ENCODE measurements at places on chromosomes 11 and 22.

DNA sequence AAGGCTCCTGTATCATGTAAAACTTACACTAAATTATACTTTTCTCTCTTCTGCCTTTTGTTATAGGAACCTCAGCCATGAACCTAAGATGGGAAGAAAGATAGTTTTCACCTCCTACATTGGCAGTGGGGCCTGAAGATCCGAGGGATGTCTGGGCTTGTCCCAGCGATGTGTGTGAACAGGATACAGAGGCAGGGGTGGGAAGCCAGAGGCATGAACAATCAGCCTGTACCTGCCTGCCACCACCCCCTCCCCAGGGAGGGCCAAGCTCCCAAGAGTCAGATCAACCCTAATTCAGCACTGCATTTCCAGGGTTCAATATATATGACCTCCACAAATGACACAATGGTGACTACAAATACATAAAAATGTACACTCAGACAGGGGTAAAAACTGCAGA is 9.4 kb downstream of the KIAA0930 start:
- no peak for DNase-seq

DNA sequence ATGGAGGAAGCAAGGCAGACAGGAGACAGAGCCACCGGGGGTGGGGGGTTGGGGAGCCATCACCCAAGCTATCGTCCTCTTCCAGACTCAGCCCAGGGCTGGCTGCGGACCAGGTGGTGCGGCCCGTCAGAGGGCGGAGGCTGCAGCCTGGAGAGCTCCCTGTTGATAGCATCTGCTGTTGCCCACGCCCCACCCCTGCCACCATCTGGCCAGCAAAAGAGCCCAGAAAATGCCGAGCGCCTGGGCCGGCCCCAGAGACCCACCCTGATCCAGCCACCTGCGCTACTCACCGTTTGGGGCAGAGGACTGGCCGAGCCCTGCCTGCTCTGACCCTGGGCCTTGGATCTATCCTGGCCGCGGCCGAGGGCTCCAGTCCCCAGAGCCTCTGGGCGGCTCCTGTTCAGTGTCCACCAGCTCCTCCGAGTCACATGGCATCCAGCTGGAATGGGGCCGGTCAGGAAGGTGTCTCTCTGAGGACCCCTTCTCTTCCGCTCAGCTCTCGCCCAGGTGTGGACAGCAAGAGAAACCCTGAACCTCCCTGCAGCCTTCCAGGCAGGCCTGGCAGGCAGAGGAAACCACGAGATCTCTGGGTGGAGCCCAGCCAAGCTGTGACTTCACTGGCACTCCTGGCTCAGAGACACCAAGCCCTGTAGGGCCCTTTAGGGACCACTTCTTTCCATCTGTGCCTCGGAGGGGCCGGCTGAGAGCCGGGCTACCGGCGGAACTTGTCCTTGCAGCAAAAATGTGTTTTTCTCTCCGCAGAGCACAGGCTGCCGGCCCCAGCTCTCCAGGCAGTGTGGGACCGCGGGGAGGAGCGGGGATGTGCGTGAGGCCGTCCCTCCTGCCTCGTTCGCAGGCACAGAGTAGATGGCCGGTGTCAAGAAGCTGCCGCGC is at the start of gene MRGPRE:
Gene MRGPRE, minus strand, starts transcription at position 567 of the 894 bp plus-strand sequence. CDS start 3,618 bp downstream, outside the sequence.
- no peak for DNase-seq

DNA sequence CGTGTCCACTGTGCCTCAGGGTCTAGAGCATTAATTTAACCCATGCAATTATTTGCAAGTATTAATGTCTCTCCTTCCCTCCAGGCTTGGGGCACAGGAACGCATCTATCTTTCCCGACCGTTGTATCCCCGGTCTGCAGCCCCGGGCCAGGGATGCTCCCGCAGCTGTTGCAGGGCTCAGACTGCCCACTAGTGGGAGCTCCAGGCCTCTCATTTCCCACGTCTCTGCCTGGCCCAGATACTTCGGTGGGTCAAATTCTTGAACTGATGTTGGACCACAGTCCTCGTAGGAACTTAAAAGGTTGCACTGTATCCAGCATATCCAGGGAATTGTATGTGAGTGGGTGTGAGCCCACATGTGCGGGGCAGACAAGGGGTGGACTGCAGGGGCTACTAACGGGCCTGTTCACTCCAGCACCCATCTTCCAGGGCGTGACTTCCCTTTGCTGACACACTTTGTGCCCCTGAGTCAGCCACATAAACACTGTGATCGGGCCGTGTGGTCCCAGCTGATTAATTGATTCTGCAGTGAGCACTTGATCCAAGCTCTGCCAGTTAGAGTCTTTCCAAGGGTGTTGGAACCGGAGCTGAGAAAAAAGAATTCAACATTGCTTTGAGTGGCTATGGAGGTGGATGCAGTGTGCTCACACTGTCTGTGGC is 451.3 kb downstream of the TBC1D22A start:
- peak; percentile 14 for DNase-seq

DNA sequence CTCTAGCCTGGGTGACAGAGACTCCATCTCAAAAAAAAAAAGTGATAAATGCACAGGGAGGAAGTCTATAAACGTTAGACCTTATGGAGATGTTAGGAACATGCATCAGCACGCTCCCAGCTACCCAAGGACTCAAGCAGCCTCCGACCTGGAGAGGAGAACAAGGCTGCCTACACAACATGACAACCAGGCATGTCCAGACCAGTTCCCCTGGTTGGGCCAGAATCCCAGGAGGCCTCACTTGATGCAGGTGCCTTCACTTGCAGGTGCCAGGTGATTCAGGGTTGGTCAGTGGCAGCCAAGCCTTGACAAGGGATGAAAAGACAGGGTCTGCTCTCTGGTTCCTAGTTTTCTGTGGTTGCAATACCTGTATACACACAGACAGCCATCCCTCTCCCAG is 5.9 kb downstream of the RANGAP1 start:
- DNase-seq, result no peak

DNA sequence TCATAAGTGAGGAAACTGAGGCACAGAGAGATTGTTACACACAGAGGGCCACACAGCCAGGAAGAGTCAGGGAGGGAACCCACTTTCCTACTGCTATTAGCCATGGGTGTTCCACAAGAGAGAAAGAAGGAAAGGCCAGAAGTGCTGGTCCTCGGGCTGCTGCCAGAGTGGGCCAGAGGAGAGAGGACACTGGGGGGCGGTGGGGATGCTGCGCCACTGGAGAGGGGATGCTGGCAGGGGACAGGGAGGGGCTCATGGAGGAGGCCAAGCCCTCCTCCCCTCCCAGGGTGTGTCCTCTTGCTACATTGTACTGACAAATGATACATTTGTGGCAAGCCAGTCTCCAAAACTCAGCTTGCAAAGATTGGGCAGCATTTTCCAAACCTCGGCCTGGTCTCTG is 9.9 kb downstream of the IL10RA start:
- no peak for DNase-seq

- DNase-seq, result no peak
Observed at GRCh38 chr11:47899801-47900200, 51.7 kb upstream of the NUP160 start.

- DNase-seq, result no peak
Observed at GRCh38 chr11:134792044-134792443, 380.0 kb upstream of the B3GAT1 start.

GRCh38 chr11:111399187-111400031 is 20.3 kb upstream of the POU2AF1 start:
- DNase-seq, result no peak

GRCh38 chr22:30810105-30810504 is 115.4 kb downstream of the OSBP2 start:
- DNase-seq, result no peak

GRCh38 chr11:17351510-17352176 is at the start of gene NCR3LG1:
Gene NCR3LG1, plus strand, starts transcription at chr11:17351800. Its CDS starts 170 bp downstream, at chr11:17351970.
- DNase-seq, result peak; percentile 63

DNA sequence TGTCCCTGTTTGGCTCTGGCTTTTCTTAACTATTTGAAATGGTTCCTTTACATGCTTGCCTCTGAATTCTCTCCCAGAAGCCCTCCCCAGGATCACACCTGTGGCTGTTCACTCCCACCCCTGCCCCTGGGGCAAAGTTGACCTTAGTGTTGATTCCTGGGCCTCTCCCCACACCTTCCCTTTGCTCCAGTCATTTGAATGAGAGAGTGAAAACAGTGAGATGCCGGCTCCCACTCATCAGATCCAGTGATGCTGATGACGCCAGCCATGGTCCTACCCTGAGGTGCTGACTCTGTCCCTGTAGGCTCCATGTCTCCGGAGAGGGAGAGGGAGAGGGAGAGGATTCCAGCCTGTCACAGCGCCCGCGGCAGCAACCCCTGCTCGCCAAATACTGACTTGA is 40.7 kb downstream of the LRP5 start:
- DNase-seq, result no peak

- DNase-seq, result no peak
Observed at GRCh38 chr11:99742501-99742900, 721.8 kb downstream of the CNTN5 start.

DNA sequence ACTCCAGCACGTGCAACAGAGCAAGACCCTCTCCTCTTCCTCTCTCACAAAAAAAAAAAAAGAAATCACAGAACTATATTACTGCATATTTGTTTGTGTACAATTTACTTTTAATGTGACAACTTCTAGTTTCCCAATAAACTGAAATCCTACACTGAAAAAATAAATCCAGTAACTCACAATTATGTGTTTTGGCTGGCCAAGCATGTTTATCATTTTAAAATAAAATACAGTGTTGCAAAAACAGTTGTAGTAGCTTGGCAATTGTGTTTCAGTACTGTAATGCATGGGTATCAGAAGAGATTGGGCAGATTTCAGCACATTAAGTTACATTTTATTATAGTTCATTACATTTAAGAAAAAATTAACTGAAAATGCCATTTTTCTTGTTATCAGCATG is 344.9 kb downstream of the ETS1 start:
- no peak for DNase-seq

GRCh38 chr22:26766510-26767350 is 109.3 kb downstream of the MIAT start:
- no peak for DNase-seq

GRCh38 chr22:28935713-28936112 is 52.3 kb downstream of the ZNRF3 start:
- DNase-seq, result no peak

- no peak for DNase-seq
Observed at GRCh38 chr11:34620820-34621792, at the start of gene EHF. Gene EHF, plus strand, starts transcription at chr11:34621093. Its CDS starts 21,538 bp downstream, at chr11:34642631.

DNA sequence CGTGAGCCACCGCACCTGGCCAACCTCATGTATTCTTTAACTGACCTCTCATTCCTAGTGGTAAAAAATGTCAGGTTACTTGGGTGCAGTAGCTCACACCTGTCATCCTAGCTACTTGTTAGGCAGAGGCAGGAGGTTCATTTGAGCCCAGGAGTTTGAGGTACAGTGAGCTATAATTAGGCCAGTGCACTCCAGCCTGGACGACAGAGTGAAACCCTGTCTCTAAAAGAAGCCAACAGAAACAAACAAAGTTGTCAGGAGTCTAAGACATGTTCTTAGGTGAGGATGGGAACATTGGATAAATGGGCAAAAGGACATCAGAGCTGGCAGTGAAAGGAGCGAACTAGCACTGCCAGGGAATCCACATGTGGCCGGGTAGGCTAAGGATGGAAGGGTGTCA is 18.1 kb downstream of the MADD start:
- no peak for DNase-seq

DNA sequence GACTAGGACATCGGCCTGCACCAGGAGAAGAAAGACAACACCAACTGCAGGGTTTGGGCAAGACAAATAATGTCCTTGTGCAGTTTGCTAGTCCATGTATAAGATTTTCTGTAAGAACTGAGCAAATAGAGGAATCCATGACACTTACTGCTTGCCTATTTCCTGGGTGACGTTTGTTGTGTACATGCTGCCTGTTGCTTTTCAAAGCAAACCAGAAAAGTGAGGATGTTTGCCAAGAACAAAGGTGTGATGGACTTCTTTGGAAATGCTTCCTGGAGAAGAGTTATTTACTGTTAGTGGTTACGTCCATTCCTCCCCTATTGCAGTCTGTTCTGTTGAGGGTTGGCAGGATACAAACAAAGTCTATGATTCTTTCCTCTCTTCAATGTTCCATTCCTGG is 126.5 kb downstream of the CASP12 start:
- DNase-seq, result no peak

- no peak for DNase-seq
Observed at GRCh38 chr11:35354644-35355043, 64.7 kb downstream of the SLC1A2 start.

GRCh38 chr11:75100314-75100713 is 3.6 kb upstream of the OR2AT4 start:
- DNase-seq, result no peak

DNA sequence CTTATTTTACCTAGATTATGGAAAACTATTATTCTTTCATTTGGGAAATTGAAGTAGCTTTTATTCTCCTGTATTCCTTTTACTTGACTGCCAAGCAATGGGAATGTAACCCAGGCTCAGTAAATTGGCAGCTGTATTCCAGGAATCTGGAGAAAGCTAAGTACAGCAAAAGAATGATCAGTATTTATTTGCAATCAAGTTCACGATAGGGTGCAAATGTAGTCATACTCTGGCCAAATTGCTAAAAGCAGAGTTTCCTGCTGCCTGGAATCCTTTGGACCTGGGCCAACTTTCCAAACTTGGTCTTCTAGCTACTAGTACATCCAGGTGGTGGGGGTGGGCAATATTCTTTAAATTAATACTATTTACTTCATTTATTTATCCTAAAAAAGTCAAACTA is 286.0 kb upstream of the CTSC start:
- no peak for DNase-seq

- no peak for DNase-seq
Observed at GRCh38 chr11:117181586-117182550, 3.3 kb downstream of the SIDT2 start.

DNA sequence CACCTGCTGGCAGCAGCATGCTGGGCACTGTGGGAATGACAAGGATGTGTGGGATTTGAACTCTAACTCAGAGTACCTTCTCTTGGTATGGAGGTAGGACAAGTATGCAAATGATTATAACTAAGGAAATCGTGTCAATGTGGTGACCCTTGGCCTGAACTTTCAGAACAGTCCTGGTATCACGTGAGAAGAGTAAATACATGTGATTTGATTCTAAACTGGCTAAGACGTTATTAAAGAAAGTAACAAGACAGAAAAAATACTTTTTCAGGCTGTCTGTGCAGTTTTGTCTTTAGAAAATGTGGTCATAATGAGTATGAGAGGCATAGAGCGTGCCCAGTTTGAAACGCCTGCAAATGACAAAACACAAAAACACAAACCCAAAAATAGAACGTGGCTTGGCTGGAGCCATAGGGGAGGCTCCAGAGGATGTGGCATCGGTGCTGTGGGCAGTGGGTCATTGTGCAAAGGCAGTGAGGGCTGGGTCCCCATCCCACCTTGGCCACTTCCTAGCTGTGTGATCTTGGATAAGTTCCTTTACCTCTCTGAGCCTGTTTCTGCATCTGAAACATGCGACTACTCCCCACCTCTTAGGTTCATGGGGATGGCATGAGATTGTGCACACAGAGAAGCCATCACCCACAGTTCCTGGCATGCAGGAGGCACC is 18.4 kb upstream of the IL2RB start:
- no peak for DNase-seq

DNA sequence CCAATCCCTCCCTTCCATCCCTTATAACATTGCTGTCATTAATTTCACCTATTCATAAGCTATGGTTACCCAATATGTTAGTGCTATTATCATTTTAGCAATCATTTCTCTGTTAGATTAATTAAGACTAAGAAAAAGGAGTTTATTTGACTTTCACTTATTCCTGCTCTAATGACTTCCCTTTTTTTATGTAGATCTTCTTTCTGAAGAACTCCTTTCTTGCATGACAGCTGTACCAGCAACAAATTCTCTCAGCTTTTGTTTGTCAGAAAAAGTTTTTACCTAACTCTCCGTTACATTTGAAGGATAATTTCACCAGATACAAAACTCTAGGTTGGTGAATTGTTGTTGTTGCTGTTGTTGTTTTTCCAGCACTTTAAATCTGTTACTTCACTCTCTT is 28.6 kb upstream of the OR8B8 start:
- no peak for DNase-seq

GRCh38 chr22:42963231-42963595 is 51.7 kb downstream of the PACSIN2 start:
- DNase-seq, result no peak

GRCh38 chr22:36644333-36644757 is 59.2 kb downstream of the CACNG2 start:
- no peak for DNase-seq
